ENCODE measurements at places on chromosomes 5 and 9. TPM values are rescaled to one million over a fixed set of nuclear protein-coding genes. Genes with fewer than 3 reads are reported as not detected.

GRCh38 chr9:137130176-137130755 lies 8.7 kb upstream of the GRIN1 start:
- DNase-seq: no peak

DNA sequence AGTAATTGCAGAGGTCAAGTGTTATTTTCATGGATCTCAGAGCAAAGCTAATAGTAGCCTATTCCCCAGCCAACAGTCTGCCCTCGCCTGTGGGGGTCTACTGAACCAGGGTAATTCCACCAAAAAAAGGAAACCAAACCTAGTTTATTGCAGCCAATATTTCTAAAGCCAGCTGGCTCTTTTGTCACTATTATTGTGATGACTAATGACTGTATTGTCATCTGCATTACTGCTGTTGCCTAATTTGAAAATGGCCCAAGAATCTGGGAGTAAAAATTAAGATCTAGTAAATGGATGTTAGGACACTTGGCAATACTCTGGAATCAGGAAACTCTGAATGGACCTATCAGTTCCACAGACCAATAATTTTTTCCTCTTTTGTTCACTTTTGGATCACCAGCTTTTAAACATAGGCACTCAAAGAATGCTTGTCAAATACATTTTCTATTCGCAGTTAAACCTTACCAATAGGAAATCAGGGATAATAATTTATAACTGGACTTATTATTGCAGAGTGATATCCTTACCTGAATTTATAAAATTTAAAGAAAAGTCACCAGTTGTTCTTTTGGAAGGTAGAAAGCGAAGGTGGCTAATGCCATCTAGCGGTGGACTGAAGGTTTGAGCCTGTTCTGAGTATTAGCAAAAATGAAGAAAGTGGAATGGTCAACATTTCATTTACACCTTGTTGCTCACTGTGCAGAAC lies 69.2 kb downstream of the SYK start:
- DNase-seq: peak; percentile 54

GRCh38 chr9:124239249-124240073 lies 18.3 kb upstream of the NEK6 start:
- DNase-seq: no peak

DNA sequence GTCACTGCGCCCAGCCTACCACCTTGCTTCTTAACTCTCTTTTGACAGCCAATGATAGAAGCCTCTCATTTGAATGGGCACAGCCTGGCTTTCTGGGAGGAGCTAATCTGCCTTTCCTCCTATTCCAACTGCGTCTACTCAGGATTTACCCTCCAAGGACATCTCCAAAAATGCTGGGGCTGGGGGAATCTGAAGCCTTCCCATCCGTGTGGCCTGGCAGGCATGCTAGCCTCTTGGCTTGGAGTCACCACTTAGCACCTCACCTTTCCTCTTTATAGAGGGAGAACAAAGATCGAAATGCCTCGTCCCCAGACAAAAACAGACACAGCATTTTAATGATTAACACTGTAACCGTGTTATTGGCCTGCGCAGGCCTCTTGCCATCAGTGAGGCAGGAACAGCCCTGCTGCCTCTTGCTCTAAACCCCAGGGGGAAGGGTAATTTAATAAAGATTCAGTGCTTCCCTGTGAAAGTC lies 108.2 kb upstream of the KLF4 start:
- no peak for DNase-seq

- no peak for DNase-seq
These were observed 4.9 kb upstream of the HRH2 start for GRCh38 chr5:175652741-175653663.

- no peak for DNase-seq
These were observed 52.7 kb upstream of the TJP2 start for GRCh38 chr9:69121155-69122081.

DNA sequence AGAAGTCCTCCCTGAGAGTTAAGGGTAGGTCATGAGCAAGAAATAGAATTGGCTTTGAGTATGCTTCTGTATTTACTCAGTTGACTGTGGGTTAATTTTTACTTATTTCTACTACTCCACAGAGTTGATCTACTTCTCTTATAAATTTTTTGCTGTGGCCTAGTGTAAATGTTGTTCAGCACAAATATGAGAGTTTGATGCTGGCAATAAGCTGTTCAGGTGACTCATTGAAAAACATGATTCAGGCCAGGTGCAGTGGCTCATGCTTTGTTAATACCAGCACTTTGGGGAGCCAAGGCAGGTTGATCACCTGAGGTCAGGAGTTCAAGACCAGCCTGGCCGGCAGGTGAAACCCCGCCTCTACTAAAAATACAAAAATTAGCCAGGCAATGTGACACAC lies 4.5 kb upstream of the CDK7 start:
- no peak for DNase-seq

The C5orf46 gene
- total RNA-seq: not detected

The HACD4 gene
- not detected for total RNA-seq

The SPATA31A3 gene
- total RNA-seq: not detected

The ANKRD55 gene
- not detected for total RNA-seq

The ROPN1L gene
- 0.35 TPM for total RNA-seq

The SLC9A3 gene
- total RNA-seq: 9.1 TPM

The ROR2 gene
- 0.10 TPM for total RNA-seq

The RLN2 gene
- not detected for total RNA-seq

The CCDC152 gene
- not detected for total RNA-seq

Data from NCI-H460 (cell line).